ENCODE measurements at places on chromosomes 3 and 15.

DNA sequence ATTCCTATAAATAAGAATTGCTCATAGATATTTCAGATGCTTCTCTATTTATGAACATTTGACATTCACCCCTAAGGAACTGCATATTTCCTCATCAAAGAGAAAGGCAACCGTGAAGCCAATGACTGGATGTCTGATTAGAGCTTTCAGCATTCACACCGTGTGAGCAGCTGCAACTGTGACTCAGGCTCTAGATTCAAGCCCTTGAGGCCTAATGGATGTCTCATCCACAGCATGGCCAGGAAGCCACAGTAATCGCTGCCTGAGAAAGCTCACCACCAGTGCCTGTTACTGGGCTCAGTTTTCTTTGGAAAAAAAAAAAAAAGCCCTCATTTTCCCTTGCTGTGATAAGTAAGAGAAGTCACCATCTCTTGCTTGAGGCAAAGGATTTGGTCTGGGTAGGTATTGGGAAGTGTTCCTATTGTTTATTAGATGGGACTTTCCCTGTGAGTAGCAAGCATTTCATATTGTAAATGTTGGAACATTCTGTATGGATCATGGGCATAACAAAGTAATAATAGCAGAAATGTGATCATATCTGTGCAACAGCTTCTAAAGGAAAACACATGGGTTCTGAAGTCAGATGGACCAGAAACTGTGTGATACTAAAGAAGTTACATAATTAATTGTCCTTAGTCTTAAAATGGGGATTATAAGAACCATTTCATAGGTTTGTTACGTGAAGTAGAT lies 783.7 kb downstream of the AGBL1 start:
- no peak for DNase-seq

DNA sequence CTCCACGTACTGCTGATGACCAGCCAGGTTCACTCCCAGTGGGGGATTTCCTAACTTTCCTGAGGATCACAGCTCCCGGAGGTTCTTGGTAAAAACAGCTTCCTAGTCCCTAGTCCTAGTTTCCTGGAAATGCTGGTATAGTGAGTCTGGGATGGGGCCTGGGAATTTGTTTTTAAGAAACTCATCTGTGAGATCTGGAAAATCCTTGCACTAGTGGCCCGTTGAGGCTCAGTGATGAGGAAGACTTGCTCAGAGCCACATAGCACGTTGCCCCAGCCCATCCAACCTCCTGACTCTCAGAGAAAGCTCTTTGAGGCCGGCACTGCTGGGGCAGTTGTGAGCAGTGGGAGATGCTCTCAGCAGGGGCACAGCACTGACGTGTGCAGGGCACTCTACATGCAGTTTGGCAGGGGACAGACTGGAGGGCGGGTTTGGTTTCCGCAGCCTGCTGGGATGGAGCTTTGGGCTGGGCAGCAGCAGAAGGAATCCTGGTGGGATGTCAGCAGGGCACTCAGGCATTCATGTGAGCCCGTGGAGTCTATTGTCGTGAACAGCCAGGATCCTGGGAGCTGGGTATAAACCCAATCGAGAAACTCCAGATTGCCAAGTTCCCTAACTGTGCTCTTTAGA lies 31.6 kb downstream of the SAXO2 start:
- no peak for DNase-seq

GRCh38 chr15:57425842-57426241 lies 49.5 kb downstream of the CGNL1 start:
- DNase-seq = no peak

DNA sequence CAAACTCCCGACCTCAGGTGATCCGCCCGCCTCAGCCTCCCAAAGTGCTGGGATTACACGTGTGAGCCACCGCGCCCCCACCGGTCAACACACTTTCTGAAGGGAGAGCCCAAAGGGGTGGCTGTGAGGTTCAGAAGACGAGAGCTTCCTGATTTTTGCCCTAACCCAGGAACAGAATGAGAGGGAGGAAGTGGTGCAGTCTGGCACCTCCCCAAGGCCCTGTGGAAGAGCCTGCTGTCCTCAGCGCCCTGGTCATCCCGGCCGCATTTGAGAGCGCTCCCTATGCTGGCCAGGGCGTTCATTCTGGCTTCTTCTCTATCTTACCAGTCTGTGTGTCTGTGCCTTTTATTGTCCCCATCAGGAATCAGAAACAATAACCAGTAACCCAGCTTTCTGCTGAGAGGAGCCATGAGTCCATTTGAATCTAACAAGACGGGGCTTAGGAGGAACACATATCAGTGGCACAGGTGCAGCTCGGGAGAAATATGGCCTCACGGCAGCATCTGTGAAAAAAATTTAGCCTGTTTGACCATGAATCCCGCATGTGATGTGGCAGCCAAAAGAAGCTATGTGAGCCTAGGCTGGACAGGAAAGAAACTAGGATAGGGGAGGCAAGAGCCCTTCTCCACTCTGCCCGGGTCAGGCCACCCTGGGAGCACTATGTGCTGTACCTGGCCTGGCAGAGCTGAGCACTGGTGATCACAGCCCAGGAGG lies 12.9 kb downstream of the BDH1 start:
- DNase-seq = no peak

GRCh38 chr15:74390647-74391288 lies 23.3 kb upstream of the CYP11A1 start:
- DNase-seq = no peak

DNA sequence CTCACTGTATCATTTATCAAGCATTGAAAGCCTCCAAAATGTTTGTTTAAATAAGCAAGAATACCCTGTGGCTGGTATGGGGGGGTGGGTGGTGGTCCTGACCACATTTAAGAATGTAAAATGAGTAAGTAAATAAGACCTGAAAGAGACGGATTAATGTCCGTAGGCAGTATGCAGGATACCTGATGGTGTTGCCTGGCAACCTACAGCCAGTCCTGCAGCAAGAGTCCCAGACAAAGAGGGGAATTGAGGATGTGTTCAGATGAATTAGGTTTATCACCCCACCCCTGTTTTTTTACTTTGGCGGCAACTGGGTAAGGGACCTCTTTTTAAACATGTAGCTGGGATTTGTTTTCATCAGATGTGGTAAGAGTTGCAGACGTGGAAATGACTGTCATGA lies 99.8 kb upstream of the BFSP2 start:
- DNase-seq = no peak

All from nephron progenitor cell (in vitro differentiated cells).